NCI-H526 (cell line): ENCODE measurements at places on chromosomes 7 and 10.

- DNase-seq = no peak
These were observed 5.6 kb downstream of the STRA8 start for GRCh38 chr7:135239263-135239662.

GRCh38 chr7:148304083-148304335 is 286.6 kb upstream of the C7orf33 start:
- DNase-seq = no peak

- peak; percentile 7 for DNase-seq
These were observed 1.4 kb downstream of the TCERG1L start for GRCh38 chr10:131310142-131310541.

DNA sequence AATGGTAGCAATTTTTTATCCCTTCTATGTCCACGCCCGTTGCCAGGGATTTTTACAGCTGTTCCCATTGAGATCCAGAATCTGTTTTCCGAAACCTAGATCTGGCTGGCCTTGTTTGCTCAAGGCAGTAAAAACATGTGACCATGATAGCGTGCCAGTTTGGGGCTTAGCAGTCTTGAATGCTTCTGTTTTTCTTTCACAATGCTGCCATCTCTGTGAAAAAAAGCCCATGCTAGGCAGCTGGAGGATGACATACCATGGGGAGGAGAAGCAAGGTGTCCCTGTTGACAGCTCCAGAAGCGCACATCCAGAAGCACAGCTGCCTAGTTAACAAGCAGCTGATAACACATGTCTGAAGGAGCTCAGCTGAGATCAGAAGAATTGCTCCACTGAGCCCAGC is 2.2 kb upstream of the ZNF92 start:
- no peak for DNase-seq

- no peak for DNase-seq
These were observed 19.8 kb downstream of the COL1A2 start for GRCh38 chr7:94414481-94414880.

GRCh38 chr7:128259131-128260061 is 18.3 kb downstream of the LEP start:
- DNase-seq = peak; percentile 56

GRCh38 chr10:7231509-7232414 is 179.1 kb downstream of the SFMBT2 start:
- no peak for DNase-seq

GRCh38 chr10:83605783-83606630 is 533.3 kb upstream of the GHITM start:
- DNase-seq = peak; percentile 7

GRCh38 chr7:101941481-101942383 is 124.3 kb downstream of the CUX1 start:
- DNase-seq = no peak

GRCh38 chr10:62904281-62904875 is 88.2 kb upstream of the EGR2 start:
- no peak for DNase-seq

DNA sequence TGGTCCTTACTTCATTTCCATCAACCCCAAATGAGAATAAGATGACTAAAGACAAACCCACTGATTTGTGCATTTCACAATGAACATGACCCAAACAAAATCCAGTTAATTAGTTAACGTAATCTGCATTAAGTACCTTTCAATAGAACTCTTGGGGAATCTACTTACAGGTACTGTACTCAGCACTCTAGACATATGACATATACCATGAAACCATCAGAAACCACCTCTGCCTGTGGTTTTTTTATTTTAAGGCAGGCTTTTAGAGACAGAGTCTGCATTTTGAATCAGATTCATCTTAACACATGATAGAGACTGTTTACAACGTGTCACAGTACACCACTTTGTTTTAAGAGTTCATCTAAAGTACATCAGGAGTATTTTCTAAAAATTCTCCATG is 168.4 kb downstream of the BTAF1 start:
- DNase-seq = no peak

GRCh38 chr7:128112781-128113221 is 81.6 kb upstream of the LRRC4 start:
- DNase-seq = no peak

DNA sequence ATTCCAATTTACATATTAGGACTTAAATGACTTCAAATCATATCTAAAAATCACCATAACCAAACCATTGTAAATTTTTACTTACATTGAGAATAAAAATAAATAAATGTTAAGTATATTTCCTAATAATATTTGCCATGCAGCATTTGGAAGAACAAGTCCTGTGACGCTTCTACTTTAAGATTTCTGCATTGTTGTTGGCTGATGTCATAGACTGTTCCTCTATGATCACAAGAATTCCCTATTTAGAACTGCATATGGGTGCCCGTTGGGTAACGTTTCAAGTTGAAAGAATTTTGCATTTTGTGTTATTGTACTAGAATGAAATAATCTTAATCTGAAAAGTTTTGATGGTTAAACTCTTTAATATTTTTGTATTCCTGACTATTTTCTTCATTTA is 5.1 kb upstream of the ITGB1 start:
- DNase-seq = no peak

GRCh38 chr10:88841316-88842111 is 10.1 kb downstream of the ANKRD22 start:
- DNase-seq = no peak

DNA sequence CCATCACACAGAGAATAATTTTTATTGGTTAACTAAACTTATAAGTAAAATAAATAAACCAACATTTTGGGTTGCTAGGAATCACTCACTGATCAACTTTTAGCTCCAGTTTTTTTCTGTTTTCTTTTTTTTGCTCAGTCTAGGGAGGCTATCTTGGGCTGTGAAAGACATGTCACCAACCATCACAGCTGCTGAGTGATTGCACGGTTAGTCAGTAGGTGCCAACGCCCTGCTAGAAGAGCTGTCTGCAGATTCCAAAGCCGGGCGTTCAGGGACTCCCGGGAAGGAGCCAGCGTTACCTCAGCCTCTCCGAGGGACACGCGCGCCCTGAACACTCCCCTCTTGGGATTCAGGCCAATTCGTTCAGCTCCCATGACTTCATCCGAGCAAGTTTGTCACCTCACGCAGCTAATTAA is 604 bp upstream of the STAM start:
- DNase-seq = peak; percentile 70

- no peak for DNase-seq
These were observed 354 bp upstream of the FERD3L start for GRCh38 chr7:19145434-19146115.

DNA sequence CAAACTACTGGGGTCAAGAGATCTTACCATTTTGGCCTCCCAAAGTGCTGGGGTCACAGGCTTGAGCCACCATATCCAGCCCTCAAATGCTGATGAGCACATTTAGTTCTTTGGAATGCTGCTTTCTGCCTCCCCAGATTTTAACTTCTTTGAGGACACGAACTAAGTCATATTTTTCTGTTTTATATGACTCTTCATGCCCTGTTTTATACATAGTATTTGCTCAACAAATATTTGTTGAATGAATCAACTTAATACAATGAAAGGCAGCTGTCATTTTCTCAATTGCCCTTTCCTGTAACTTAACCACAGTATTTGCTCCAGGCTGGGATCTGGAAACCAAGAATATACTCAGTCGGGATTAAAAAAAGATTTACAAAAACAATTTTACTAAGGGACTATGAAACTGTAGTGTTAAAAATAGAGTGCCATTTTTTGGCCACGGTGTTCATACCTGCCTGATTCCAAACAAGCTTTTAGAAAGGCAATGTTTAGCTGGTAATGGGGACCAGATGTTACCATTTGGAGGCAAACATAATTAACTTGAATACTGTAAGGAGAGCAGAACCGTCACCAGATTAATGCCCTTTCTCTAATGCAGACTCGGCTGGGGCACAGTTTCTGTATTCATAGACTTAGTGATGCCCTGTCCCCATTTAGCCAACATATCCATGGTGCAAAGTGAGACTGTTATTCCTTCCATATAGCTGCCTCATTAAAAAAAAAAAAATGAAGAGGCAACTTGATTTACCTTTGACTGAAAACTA is 117.6 kb downstream of the NRP1 start:
- no peak for DNase-seq

GRCh38 chr7:76332078-76332477 is 26.7 kb downstream of the YWHAG start:
- no peak for DNase-seq

DNA sequence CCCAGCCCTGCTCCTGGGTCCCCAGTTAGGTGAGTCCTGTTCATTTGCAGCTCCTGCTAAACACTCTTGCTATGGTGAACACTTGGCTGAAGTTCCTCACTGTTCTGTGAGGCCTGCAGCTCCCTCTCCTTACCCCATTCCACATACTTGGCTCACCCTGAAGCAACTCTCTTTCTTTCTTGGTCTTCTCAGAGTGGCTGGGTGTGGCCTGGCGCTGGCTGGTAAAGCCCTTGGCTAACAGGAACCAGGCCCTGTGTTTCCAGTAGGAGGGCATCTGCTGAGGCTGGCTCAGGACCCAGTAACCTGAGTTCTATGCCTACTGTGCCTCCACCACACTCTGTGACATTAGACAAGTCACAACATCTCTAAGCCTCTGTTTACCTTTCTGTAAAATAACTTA is 53.1 kb upstream of the COL13A1 start:
- DNase-seq = no peak

DNA sequence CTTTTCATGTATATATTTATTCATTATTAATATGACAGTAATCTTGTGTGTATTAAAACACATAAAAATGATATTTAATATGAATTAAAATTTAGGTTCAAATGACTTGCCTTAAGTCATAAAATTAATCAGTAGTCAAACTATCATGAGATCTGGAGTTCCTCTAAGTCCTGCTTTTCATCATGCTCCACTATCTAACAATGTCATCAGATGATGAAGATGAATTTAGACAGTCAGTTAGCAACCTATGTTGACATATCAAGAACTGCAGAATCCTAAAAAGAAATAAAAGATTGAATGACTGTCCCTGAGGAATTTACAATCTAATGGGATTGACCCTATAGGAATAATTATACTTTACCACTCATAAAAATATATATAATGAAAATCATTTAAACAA is 7.1 kb downstream of the CABCOCO1 start:
- DNase-seq = no peak

- DNase-seq = peak; percentile 60
These were observed 325.5 kb upstream of the C7orf33 start for GRCh38 chr7:148264933-148265557.

- peak; percentile 39 for DNase-seq
These were observed 28.1 kb downstream of the EPHB4 start for GRCh38 chr7:100799037-100799896.

DNA sequence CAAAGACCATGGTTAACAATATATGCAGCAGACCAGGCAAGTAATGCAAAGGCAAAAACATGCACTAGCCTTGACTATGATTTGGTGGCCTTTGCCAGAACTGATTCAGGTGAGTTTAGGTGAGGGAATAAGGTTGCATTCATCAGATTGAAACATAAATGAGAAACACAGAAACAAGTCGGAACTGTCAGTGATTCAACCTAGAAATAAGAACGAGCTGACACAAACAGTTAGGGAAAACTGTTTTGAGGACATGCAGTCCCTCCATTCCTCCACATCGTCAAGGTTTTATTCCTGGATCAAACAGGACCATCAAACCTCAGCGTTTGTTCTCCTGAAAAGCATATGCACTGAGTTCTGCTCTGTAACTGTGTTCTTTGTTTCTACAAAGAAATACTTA is 1.8 kb downstream of the ZNF248 start:
- DNase-seq = no peak

DNA sequence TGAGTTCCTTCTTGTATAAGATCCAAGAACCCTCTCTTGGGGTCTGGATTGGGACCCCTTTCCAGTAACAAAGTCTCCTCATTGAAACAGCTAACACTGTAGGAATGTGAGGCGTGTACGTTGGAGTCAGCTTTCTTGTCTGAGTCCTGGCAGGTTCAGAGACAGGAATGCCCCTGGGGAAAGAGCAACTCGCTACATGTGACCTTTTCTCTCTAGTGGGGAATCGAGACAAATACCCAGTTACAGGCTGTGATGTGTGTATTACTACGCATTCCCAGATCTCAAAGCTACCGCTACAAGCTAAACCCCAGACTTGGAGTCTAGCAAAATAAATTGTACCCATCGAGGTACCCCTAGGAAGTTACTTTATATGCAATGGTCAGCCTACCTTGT is 85.6 kb upstream of the FRMD4A start:
- no peak for DNase-seq

- no peak for DNase-seq
These were observed 147.1 kb upstream of the GDF10 start for GRCh38 chr10:47152861-47153349.

GRCh38 chr7:112470194-112470593 is 10.6 kb upstream of the LSMEM1 start:
- no peak for DNase-seq

DNA sequence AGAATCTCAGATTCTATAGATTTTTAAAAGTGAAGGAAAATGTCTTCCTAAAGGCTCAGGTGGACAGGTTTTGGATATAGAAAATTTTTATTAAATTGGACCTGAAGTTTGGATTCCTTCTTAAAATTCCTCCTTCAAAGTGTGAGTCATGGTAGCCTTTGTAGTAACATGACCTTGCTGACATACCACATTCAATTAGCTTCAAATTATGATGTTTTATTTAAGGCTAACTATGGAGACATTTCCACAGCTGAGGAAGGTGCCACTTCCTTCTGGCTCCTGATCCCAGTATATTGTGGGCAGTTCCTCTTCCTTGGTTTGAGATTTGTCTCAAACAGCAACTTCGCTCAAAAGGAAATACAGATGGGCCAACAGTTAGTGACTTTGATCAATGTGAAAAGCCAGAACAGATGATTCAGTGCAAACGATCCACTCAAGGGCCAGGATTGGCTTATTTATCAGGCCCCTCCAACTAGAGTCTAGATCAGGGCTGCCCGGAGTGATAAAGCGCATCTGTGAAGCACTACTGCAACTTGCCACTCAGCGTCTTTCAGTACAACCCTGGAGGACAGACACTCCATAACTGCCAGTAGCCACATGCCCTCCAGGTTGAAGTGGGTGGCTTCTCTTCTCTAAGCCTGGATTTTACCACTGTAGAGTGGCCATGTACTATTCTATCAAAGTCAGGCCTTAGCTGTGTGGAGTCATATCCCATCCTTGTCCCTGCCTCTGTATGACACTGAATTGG is 573.5 kb downstream of the KIF20B start:
- DNase-seq = no peak

GRCh38 chr10:79014796-79015195 is 54.0 kb upstream of the ZMIZ1 start:
- no peak for DNase-seq

DNA sequence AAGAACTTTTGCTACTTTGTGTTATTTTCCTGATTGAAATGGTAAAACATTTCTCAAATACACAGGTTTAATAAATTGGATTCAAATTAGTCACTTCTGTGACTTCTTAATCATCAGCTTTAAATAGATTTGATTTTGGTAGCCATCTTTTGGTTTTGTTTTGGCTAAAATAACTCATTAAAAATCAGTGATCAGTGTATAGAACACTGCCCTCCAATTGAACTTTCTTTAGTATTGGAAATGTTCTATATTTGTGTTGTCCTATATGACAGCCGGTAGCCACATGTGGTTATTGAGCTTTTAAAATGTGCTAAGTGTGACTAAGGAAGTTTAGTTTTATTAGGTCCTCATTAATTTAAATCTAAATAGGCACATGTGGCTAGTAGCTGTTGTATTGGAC is 50.4 kb downstream of the GLCCI1 start:
- DNase-seq = no peak
